Right atrium auricular region (tissue), 2 donors: ENCODE measurements at places on chromosomes 3 and 15. TPM values are rescaled to one million over a fixed set of nuclear protein-coding genes. Genes with fewer than 3 reads are reported as not detected.
A peak's percentile ranks its signal among the peaks of the same experiment; 100 is the strongest.

The ARHGEF3 gene
- 21.7 TPM for total RNA-seq

- no peak overlapping the region for H3K4me3 ChIP-seq
- H3K27me3 ChIP-seq: no peaks in the 10 kb centered on the region
- DNase-seq: peak; percentile 71
- peak overlapping the region; percentile 45 for H3K27ac ChIP-seq
- no peaks in the 10 kb centered on the region for H3K4me1 ChIP-seq
- H3K36me3 ChIP-seq: no peaks in the 10 kb centered on the region
These were observed 111.2 kb upstream of the MCTP2 start for GRCh38 chr15:94119923-94120775.

GRCh38 chr15:62612771-62613170, 429.8 kb upstream of the TPM1 start:
- no peaks in the 10 kb centered on the region for H3K27me3 ChIP-seq
- no peak overlapping the region for H3K4me3 ChIP-seq
- H3K4me1 ChIP-seq: no peaks in the 10 kb centered on the region

GRCh38 chr3:193870376-193871219, 265.4 kb upstream of the HES1 start:
- no peak for DNase-seq
- no peak overlapping the region for H3K4me3 ChIP-seq
- H3K27ac ChIP-seq: no peak overlapping the region
- no peaks in the 10 kb centered on the region for H3K36me3 ChIP-seq
- no peaks in the 10 kb centered on the region for H3K27me3 ChIP-seq

- no peak overlapping the region for H3K4me3 ChIP-seq
- no peak overlapping the region for H3K27ac ChIP-seq
- H3K36me3 ChIP-seq: no peaks in the 10 kb centered on the region
- peaks cover 26% of the 10 kb centered on the region for H3K4me1 ChIP-seq
These were observed 2.0 kb downstream of the TRIM71 start for GRCh38 chr3:32819551-32820348.

The DRD3 gene
- total RNA-seq: not detected

The CAPN3 gene
- 8.6 TPM for total RNA-seq

DNA sequence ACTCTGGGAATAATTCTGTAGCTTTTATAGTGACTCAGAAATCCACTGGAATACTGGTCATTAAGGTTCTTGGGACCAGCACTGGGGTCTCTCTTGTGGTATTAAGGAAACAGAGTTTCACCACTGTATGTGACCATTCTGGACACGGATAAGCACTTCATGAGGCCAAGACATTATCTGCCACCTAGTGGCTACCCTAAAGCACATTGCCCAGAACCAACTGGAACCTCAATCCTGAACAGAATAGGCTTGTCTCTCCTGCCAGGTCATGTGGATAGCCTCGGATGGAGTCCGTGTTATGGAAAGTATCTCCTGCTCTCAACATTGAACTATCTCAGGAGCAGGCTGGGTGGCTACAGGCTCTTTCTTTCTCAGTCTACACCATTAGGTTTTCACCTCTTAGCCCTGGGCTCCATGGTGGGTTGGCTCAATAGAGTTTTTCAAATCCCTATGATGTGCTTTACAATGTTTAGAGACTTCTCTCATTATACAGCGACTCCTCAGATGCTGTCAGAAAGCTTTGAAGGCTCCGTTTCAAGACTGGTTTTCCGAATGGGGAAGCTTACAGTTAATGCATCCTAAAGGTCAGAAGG, 167.6 kb upstream of the ST8SIA2 start:
- DNase-seq: no peak
- H3K4me3 ChIP-seq: no peak overlapping the region
- no peaks in the 10 kb centered on the region for H3K36me3 ChIP-seq
- H3K4me1 ChIP-seq: no peaks in the 10 kb centered on the region
- H3K27me3 ChIP-seq: no peaks in the 10 kb centered on the region
- H3K27ac ChIP-seq: no peak overlapping the region

DNA sequence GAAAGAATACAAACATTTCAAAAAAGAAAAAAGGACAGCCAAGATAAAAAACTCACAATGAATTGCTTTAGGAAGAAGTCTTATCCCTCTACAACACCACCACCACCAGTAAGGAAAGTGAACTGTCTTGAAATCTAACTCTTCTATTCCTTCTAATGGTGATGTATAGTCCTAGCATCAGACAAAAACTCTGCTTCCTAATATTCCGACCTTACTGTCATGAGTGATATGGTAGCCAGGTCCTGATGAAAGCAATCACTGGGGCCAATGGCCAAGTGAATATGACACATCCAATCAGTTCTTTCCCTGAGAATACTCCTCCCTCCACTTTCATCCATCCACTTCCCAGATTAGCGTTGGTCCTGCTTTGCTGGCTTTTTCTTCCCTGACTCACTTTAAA, 14.8 kb downstream of the GK5 start:
- H3K36me3 ChIP-seq: peaks cover 12% of the 10 kb centered on the region
- H3K27ac ChIP-seq: peak overlapping the region; percentile 64
- H3K27me3 ChIP-seq: no peaks in the 10 kb centered on the region
- no peak overlapping the region for H3K4me3 ChIP-seq

The TF gene
- total RNA-seq: not detected

The ISLR gene
- total RNA-seq: 59.9 TPM

DNA sequence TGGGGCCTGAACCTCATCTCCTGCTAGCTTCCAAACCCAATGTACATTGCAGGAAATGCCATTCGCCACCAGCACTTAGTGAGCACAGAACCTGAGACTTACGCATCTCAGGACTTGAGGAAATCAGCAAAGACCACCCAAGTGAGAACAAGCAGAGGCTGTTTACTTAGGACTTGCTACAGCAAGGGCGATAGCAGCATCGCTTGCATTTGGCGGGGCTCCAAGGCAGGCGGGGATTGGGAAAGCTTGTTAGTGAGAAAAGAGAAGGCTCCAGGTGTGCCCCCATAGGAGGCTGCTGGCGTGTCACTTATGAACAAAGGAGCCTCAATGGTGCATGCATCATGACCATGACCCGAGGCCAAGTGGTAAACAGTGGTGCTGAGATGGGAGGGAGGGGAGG, 19.7 kb downstream of the SLC6A20 start:
- H3K36me3 ChIP-seq: no peaks in the 10 kb centered on the region
- no peak for DNase-seq

- H3K4me1 ChIP-seq: no peaks in the 10 kb centered on the region
- no peak overlapping the region for H3K4me3 ChIP-seq
- no peak for DNase-seq
- H3K36me3 ChIP-seq: no peaks in the 10 kb centered on the region
These were observed 4.1 kb upstream of the AHSG start for GRCh38 chr3:186608624-186609215.

GRCh38 chr3:42800251-42800650, 4.0 kb downstream of the HIGD1A start:
- no peaks in the 10 kb centered on the region for H3K36me3 ChIP-seq
- no peak for DNase-seq
- peak overlapping the region; percentile 1 for H3K27ac ChIP-seq
- no peak overlapping the region for H3K4me3 ChIP-seq

GRCh38 chr3:44409640-44410410, 67.6 kb downstream of the ZNF445 start:
- H3K27me3 ChIP-seq: no peaks in the 10 kb centered on the region
- no peak overlapping the region for H3K4me3 ChIP-seq
- no peak overlapping the region for H3K27ac ChIP-seq
- H3K36me3 ChIP-seq: no peaks in the 10 kb centered on the region

The B3GALNT1 gene
- 27.6 TPM for total RNA-seq

- no peaks in the 10 kb centered on the region for H3K36me3 ChIP-seq
- H3K27ac ChIP-seq: no peak overlapping the region
- no peak overlapping the region for H3K4me3 ChIP-seq
- no peak for DNase-seq
- no peaks in the 10 kb centered on the region for H3K4me1 ChIP-seq
These were observed 15.6 kb downstream of the CLDN18 start for GRCh38 chr3:138025553-138025952.

The C3orf22 gene
- total RNA-seq: not detected

The TEX264 gene
- total RNA-seq: 62.3 TPM

The BOC gene
- total RNA-seq: 10.6 TPM

The ZPLD1 gene
- total RNA-seq: not detected

GRCh38 chr15:69308949-69309348, 10.2 kb downstream of the PAQR5 start:
- no peaks in the 10 kb centered on the region for H3K27me3 ChIP-seq
- no peak for DNase-seq
- H3K27ac ChIP-seq: no peak overlapping the region
- H3K36me3 ChIP-seq: no peaks in the 10 kb centered on the region

- H3K27me3 ChIP-seq: no peaks in the 10 kb centered on the region
- no peaks in the 10 kb centered on the region for H3K36me3 ChIP-seq
- DNase-seq: no peak
- no peak overlapping the region for H3K27ac ChIP-seq
- no peaks in the 10 kb centered on the region for H3K4me1 ChIP-seq
- H3K4me3 ChIP-seq: no peak overlapping the region
These were observed 468.5 kb downstream of the NLGN1 start for GRCh38 chr3:173865900-173866498.

The DUOX2 gene
- 0.08 TPM for total RNA-seq

DNA sequence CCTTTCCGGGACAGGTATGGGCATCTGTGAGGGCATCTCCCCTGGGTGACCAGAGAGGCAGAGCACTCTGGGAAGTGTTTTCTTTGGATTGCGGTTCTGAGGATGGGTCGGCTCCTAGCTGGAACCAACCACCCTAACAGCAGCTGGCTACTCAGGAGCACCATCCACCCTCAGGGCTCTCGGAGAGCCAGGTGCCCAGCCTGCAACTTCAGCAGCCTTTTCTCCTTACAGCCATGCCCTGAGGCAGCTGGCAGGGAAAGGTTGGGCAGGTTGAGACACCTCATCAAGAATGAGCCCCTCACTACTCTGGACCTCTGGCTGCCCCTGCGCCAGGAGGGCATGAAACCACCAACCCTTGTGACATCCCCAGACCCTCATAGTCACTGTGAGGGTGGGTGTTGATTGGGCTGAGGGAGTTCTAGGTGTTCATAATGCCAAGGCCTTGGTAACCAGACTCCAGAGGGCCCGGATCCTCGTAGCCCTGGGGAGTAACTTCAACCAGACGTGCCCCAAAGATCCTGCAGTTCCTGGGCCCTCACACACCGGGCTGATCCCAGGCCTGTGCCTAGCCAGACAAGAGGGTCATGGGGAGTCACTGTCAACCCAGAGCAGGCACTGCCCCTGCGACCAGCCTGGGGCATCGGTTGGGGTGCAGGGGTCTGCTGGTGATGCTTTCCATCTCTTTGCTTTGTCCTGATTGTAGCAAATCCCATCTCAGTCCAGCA, 114.4 kb upstream of the ABHD17C start:
- H3K27me3 ChIP-seq: no peaks in the 10 kb centered on the region
- no peaks in the 10 kb centered on the region for H3K4me1 ChIP-seq
- H3K36me3 ChIP-seq: no peaks in the 10 kb centered on the region
- H3K4me3 ChIP-seq: no peak overlapping the region
- no peak overlapping the region for H3K27ac ChIP-seq

The MUC20 gene
- 3.4 TPM for total RNA-seq

DNA sequence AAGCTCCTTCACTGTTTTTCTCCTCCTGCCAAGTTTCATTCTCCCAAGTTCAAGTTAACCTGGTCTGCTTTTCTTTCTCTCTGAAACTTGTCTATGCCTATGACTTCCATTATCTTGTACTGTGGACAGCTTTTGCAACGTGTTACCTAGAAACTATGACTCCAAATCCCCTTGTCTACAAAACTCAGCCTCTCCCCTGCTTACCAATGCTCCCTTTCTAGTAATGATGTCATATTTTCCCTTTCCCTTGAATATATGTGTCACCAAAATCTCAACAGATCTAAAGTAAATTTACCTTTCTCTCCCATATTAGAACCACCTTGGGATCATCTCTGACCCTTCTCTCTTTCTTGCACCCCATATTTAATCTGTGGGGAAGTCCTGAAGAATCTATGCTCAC, 10.5 kb upstream of the ABHD2 start:
- no peaks in the 10 kb centered on the region for H3K4me1 ChIP-seq
- no peak overlapping the region for H3K4me3 ChIP-seq
- H3K36me3 ChIP-seq: no peaks in the 10 kb centered on the region
- H3K27me3 ChIP-seq: no peaks in the 10 kb centered on the region
- H3K27ac ChIP-seq: no peak overlapping the region

DNA sequence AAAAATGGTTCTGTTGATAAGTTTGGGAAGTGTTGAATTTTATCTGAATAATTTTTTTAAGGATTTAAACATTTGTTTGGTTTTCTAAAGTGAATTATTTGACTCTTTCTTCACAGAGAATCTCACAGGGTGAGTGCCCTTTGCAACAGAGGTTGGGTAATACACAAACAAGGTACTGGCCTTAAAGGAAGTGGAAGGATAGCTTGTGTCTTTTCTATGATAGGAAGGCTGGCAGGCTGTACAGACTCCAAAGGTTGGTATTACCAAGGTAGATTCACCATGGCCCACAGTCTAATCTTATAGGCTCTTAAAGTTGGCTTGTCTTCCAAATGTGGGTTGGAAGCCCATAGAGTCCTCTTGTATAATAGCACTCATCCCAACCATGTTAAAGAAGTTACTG, 311.5 kb downstream of the SV2B start:
- no peak overlapping the region for H3K4me3 ChIP-seq
- no peaks in the 10 kb centered on the region for H3K27me3 ChIP-seq
- H3K36me3 ChIP-seq: no peaks in the 10 kb centered on the region
- H3K27ac ChIP-seq: no peak overlapping the region
- no peak for DNase-seq

DNA sequence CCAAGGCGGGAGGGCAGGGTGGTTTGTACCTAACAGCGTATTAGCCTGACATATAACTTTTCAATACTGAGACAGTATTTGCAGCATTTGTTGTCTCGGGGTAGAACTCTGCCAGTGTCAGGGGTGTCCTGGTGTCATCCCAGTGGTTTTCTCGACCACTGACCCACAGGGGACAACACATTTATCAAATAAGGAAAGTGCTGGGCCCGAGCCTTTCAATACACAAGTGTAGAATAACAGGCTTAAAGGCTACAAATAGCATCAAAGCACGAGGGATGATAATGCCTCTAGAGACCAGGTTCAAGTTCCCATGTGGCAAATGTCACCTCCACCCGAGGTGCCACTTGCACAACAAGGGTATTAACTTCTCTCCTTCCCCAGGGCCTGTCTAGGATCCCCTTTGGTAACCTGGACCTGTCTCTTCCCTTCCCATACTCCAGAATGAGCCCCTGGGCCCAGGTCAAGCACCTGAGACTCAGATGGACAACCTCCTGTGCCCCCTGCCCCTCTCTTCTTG, 9.5 kb upstream of the SLC6A6 start:
- no peaks in the 10 kb centered on the region for H3K36me3 ChIP-seq
- no peak for DNase-seq
- H3K27me3 ChIP-seq: no peaks in the 10 kb centered on the region
- H3K27ac ChIP-seq: no peak overlapping the region
- H3K4me1 ChIP-seq: peaks cover 17% of the 10 kb centered on the region

GRCh38 chr3:101677436-101678286, 729 bp upstream of the ZBTB11 start:
- H3K27ac ChIP-seq: peak overlapping the region; percentile 95
- no peaks in the 10 kb centered on the region for H3K27me3 ChIP-seq
- peak overlapping the region; percentile 98 for H3K4me3 ChIP-seq
- peaks cover 35% of the 10 kb centered on the region for H3K36me3 ChIP-seq
- no peak for DNase-seq
- no peaks in the 10 kb centered on the region for H3K4me1 ChIP-seq
